Renal cortical epithelial cell (primary cell): ENCODE measurements at places on chromosomes 4 and X. TPM values are rescaled to one million over a fixed set of nuclear protein-coding genes. Genes with fewer than 3 reads are reported as not detected.
A peak's percentile ranks its signal among the peaks of the same experiment; 100 is the strongest.

The FGF2 gene
- total RNA-seq = 49.1 and 86.3 TPM in 2 replicates

GRCh38 chrX:96979766-96980165, 96.1 kb downstream of the RPA4 start:
- no peak for DNase-seq

The KDM5C gene
- 51.6 and 126 TPM in 2 replicates for total RNA-seq

The ZCCHC13 gene
- not detected in 2 replicates for total RNA-seq

- DNase-seq = no peak
These were observed 7.0 kb downstream of the PNMA3 start for GRCh38 chrX:153063315-153063714.

The IL2 gene
- not detected in 2 replicates for total RNA-seq

GRCh38 chrX:136525738-136526606, 6.0 kb upstream of the VGLL1 start:
- DNase-seq = peak; percentile 82

The GLOD5 gene
- total RNA-seq = not detected in 2 replicates

The DLG3 gene
- 33.5 and 34.2 TPM in 2 replicates for total RNA-seq

DNA sequence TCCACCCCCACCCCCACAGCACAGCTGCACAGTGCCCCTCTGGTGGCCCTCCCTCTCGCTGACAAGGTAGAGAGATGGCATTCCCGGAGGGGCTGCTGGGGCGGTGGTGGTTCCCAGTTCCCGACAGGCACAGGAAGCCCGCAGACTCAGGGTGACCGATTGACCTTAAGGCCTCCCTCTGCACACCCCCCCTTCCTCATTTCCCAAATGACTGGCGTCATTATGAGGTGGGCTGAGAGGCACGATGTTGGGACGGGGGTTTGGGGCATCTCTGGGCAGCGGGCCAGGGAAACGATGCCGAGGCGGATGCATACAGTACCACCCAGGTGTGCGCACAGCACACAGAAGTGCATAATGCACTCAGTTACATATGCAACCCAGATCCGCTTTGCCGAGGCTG, 3.5 kb upstream of the TIMP1 start:
- DNase-seq = no peak

The CSAG2 gene
- not detected in 2 replicates for total RNA-seq

- no peak for DNase-seq
These were observed 626.8 kb upstream of the GNPDA2 start for GRCh38 chr4:45353161-45353560.

DNA sequence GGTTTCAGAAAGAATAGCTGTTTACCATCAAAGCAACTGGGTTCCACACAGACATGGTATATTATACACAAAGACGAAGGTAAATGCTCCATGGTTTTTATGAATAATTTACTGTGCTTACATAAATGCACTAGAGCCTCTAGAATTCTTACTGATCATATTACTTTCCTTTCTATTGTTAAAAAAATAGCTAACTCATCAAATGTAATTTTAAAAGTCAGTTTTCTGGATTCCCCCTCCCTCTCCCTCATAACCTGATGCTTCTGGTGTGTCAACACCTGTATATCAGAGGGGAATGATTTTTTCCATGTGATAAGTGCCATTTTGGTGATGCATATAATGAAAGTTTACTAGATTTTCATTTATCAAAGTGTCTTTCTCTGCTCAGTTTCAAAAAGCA, 31.1 kb upstream of the LEF1 start:
- no peak for DNase-seq

- no peak for DNase-seq
These were observed 1005.5 kb upstream of the INTU start for GRCh38 chr4:126627255-126627654.

GRCh38 chr4:8829584-8829983, 42.1 kb downstream of the HMX1 start:
- DNase-seq = no peak
